Stimulated activated CD4-positive, alpha-beta T cell treated with anti-CD3 and anti-CD28 coated beads, Interleukin-12 subunit alpha, Interleukin-12 subunit beta, amount 100 ng/mL, for 4 hours (primary cell): ENCODE measurements at places on chromosomes 7 and 10.

- DNase-seq = no peak
These were observed 27.7 kb upstream of the NRBF2 start for GRCh38 chr10:63105225-63106110.

DNA sequence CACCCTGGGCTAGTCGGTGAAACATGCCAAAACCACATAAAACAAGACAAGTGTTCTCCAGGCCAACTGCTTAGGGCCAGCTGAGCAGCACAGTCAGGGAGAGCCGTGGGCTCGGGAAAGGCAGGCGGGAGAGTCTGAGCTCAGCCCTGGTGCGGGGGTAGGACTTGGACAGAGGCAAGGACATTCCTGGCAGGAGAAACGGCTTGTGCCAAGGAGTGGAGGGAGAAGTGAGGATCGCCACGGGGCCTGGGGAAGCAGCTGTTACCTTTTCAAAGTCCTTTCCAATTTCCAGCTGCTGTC is 4.2 kb downstream of the ELN start:
- no peak for DNase-seq

DNA sequence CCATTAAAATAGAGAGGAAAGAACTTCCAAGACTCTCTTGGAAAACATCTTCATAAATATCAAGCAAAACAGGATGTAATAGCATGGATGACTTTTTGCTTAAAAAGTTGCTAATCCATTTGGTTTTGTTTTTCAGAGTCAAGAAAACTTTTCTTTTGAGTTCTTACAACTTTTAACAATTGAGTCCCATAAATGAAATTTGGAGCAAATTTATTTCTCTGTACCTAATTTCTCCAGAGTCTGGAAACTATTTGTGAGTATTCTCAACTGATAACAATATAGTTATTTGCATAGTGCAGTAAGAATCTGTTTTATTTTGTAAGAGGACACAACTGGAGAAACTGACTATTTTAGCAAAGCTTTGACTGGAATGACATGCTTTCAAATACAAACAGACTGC is 606.3 kb upstream of the IGFBP3 start:
- no peak for DNase-seq

GRCh38 chr7:151805191-151805590 is 71.7 kb downstream of the PRKAG2 start:
- DNase-seq = no peak

- DNase-seq = no peak
These were observed 22.9 kb upstream of the DUSP5 start for GRCh38 chr10:110474826-110475225.

DNA sequence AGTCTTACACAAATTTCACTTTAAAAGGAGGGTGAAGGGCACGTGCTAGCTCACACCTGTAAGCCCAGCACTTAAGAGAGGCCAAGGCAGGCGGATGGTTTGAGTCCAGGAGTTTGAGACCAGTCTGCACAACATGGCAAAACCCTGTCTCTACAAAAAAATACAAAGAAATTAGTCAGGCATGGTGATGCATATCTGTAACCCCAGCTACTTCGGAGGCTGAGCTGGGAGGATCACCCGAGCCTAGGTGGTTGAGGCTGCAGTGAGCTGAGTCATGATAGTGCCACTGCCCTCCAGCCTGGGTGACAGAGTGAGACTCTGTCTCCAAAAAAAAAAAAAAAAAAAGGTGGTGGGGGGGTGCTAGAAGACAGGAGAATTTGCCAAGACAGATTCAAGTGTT is 237.3 kb upstream of the KLF14 start:
- peak; percentile 51 for DNase-seq

DNA sequence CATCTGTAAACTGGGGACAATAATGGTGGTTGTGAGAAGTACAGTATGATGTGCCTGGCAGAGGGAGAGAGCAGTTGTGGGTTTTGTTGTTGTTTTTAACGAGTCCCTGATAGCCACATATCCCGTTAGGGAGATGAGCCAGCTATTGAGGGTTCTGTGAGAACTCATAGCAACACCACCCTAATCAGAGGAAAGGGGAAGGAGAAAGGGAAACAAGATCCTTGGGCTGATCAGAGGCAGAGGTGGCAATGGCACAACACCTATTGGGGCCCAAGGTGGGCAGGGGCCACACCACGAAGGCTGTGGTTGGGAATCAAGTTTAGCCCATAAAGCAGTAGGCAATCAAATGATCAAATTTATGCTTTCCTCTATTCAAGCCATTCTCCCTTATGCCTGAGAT is 1.7 kb upstream of the MRPS24 start:
- DNase-seq = no peak

- no peak for DNase-seq
These were observed 68.9 kb downstream of the PFKFB3 start for GRCh38 chr10:6271663-6272062.

DNA sequence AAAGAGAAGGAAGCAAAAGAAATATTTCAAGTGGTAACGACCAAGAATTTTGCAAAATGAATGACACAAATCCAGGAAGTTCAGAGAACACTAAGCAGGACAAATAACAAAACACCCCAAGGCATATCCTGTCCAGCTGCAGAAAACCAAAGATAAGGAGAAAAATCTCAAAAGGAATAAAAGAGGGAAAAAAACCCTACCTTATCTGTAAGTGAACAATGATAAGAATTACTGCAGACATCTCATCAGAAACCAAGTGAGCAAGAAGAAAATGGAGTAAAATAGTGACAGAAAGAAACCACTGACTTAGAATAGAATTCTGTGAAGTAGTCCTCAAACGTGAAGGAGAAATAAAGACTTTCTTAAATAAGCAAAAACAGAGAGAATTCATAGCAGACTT is 21.8 kb downstream of the CARD11 start:
- DNase-seq = no peak

- no peak for DNase-seq
These were observed 417.7 kb downstream of the ZWINT start for GRCh38 chr10:55943403-55943802.

GRCh38 chr7:137715121-137715520 is 131.7 kb downstream of the DGKI start:
- no peak for DNase-seq

GRCh38 chr10:51005551-51005950 is 68.7 kb upstream of the PRKG1 start:
- DNase-seq = no peak

GRCh38 chr7:139471740-139472353 is 11.6 kb downstream of the KLRG2 start:
- DNase-seq = no peak

- DNase-seq = peak; percentile 83
These were observed at the start of gene MAP3K8 for GRCh38 chr10:30433730-30434272. TSS of gene MAP3K8 (plus strand) at chr10:30434184. CDS start at chr10:30438939, 4,755 bp downstream.
